ENCODE measurements at places on chromosomes 2 and 18.

GRCh38 chr2:71100195-71100964 lies 29.6 kb downstream of the MCEE start:
- DNase-seq, result peak; percentile 52

DNA sequence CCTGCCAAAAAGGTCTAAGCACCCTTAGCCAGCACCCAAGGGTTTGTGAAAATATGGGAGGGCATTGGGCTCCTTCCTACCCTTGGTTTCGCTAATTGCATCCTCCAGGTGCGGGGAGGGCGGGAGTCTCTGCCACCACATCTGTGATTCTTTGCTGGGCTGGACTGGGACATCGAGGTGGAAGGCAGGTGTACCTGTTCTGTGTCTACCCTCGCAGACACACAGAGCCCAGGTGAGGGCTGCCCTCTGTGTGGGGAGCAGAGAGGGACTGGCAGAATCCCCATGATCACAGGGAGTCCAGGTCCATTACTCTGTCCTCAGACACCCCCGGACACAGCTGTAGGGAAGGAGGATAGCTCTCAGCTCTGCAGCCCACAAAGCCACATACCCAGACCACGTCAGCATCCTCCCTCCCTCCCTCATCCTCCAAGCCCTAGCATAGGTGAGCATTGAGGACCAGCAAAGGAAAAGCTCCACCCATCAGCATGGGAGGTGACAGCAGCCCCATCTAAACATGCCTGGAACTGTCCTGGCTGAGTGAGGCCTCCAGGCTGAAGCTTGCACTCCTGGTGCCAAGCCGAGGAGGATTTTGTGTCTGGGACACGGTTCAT lies 49.8 kb downstream of the PLB1 start:
- DNase-seq, result no peak

GRCh38 chr2:182816866-182817265 lies 49.6 kb downstream of the FRZB start:
- DNase-seq, result no peak

DNA sequence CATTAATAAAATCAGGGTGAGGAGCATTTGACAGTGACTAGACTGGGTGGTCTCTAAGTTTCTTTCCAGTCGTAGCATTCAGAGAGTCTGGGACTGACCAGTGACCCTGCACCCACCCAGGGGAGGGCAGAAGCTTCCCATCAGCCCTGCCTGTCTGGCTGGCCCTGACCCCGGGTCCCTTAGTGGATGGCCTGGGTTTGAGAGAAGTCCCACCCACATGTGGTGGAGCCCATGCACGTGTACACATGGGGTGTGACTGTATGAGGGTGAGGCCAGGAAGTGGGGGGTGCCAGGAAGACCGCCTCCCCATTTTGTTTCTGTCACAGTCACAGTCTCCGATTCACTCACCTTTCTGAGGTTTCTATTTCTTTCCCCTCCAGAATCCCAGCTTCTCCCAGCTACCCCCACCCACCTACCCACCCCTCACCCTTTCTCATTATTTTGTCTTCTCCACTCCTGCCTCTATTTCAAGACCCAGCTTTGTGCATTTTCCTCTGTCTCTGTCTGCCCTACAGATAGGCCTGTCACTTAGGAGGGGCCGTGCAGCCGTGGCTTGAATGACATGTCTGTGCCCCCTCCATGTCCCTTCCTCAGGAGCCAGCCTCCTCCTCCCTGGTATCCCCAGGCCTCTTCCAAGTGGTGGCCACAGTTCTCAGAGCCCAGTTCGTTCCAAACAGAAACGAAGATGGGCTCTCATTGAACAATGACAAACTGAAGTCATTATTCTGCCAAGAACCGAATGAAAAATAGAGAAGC lies 13.6 kb downstream of the CIB4 start:
- DNase-seq, result no peak

- peak; percentile 66 for DNase-seq
Observed at GRCh38 chr2:160210599-160211138, 10.6 kb upstream of the ITGB6 start.

- no peak for DNase-seq
Observed at GRCh38 chr2:202797944-202798343, 73.6 kb downstream of the ICA1L start.

- no peak for DNase-seq
Observed at GRCh38 chr18:69557282-69557681, 156.6 kb downstream of the DOK6 start.

- peak; percentile 85 for DNase-seq
Observed at GRCh38 chr18:77062518-77063003, 70.0 kb downstream of the MBP start.

GRCh38 chr2:180955101-180955500 lies 25.3 kb upstream of the UBE2E3 start:
- DNase-seq, result no peak

GRCh38 chr2:44713170-44713569 lies 228.3 kb upstream of the SIX3 start:
- DNase-seq, result no peak

DNA sequence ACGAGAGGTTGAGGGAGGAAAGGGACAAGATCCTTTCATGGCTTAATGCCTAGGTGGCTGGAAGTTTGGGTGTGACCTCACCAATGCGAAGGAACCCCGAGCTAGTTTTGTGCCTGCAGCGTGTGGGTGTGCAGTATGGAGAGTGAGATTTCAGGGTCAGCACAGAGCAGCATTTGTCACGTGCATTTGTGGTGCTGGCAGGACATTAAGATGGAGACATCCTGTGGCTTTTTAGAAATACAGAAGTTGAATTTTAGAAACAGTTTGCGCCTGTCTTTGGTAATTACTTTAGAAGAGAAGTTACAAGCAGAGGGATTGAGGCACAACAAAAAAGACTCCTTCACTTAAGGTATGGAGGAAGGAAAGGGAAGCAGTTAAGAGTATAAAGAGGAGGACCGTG lies 258.2 kb upstream of the THUMPD2 start:
- DNase-seq, result no peak

GRCh38 chr18:24272229-24272525 lies 125.4 kb downstream of the OSBPL1A start:
- no peak for DNase-seq

- DNase-seq, result no peak
Observed at GRCh38 chr2:82043867-82044266, 1739.3 kb upstream of the LRRTM1 start.

DNA sequence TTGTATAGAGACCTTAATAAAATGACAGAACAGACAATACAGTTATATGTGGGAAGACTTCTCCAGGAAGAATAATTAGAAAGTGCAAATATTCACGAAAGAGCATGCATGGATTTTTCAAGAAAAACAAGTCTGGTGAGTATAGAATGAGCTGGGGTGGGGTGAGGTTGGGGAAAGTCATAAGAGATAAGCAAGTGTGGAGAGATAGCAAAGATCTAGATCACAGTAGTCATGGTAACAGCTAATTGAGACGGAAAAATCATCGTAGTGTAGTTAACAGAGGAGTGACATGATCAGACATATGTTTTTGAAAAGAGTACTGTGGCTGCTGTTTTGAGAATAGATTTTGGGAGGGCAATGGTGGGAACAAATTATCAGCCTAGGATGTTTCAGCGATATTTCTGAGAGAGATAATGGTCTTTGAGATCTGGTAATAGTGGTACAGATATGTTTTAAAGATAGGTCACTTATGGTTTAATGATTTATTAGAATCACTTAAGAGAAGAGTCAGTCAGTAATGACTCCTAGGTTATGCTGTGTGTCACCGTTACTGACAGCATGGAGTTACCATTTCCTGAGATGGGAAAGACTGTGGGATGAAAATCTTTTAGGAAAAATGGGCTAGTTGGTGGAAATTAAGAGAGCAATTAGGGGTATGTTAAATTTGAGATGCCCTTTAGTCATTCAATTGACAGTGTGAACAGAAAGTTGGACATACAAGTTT lies 248.5 kb upstream of the SLC8A1 start:
- DNase-seq, result no peak

- no peak for DNase-seq
Observed at GRCh38 chr2:231047274-231047922, 9.3 kb upstream of the PSMD1 start.

GRCh38 chr2:121002597-121002996 lies 266.9 kb downstream of the GLI2 start:
- no peak for DNase-seq

GRCh38 chr2:29518010-29518409 lies 402.8 kb downstream of the CLIP4 start:
- DNase-seq, result no peak

DNA sequence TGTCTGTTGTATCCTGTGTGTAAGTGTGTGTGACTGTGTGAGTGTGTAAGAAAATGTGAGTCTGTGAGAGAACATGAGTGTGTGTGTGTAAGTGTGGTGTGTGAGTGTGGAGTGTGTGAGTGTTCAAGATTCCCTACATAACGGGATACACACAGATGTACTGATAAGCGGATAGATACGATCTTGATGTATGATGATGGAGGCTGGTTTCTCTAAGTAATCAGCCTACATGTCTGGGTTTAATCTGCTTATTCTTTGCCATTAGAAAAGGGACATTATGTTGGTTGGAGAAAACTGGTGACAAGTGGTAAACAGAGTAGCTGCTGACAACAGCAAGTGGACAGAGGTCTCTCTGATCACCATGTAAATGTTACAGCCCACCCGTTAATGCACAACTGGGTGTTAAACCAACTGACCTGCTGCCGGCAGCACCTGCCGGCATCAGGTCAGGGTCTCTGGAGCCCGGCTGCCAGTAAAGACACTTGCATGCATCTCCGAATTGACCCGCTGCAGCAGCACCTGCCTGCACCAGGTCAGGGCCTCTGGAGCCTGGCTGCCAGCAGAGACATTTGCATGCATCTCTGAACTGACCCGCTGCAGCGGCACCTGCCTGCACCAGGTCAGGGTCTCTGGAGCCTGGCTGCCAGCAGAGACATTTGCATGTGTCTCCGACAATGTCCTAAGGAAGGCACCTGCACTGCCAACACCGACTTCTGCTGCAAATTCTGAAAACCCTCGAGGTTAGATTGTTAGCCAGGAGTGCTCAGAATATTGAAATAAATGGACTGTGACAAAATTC lies 87.5 kb downstream of the MBP start:
- no peak for DNase-seq

GRCh38 chr2:55807900-55808299 lies 114.3 kb upstream of the PNPT1 start:
- DNase-seq, result no peak

GRCh38 chr2:204870053-204870452 lies 324.8 kb downstream of the PARD3B start:
- no peak for DNase-seq

DNA sequence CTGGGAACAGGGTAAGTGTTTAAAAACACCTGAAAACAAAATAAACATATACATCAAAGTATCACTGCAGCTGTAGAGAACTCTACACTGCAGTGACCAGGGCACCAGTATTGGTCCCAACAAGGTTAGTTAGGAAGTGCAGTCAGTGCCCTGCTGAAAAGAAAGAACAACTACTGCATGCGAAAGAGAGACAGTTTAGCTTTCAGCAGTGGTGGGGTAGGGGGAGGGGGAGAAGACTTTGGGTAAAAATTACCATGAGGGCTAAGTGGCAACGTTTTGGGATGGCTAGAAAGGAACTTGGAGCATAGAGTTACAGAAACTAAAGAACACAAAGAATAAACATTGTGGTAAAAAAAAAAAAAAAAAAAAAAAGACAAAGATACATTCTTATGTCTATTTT lies 112.1 kb downstream of the UPP2 start:
- no peak for DNase-seq

- no peak for DNase-seq
Observed at GRCh38 chr18:37729716-37730115, 164.1 kb upstream of the CELF4 start.

- DNase-seq, result no peak
Observed at GRCh38 chr2:138244501-138244925, 257.1 kb upstream of the SPOPL start.

DNA sequence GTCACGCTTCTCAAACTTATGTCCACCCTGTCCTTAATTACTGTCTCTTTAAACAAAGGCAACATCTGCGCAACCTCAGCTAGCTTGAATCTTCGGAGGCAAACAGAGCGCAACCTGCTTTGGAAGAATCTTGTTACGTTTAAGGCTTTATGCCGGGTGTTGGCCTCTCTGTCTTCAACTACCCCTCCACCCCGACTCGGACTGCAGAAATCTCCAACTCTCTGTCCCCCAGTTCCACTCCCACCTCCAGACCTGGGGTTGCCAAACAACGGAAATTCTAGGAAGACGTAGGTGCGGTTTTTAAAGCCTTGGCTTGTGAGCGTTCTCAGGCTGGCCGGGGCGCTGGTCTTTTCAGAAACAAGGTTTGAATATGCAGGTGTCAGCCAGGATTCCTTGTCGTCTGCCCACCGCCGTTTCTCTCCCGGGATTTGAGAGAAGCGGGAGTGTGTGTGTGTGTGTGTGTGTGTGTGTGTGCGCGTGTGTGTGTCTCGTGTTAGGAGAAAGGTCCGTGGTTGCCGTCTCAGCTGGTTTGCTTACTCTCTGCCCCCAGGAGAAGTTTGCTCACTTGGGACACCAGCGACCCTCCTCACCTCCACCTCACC lies 1.1 kb upstream of the ONECUT2 start:
- no peak for DNase-seq

DNA sequence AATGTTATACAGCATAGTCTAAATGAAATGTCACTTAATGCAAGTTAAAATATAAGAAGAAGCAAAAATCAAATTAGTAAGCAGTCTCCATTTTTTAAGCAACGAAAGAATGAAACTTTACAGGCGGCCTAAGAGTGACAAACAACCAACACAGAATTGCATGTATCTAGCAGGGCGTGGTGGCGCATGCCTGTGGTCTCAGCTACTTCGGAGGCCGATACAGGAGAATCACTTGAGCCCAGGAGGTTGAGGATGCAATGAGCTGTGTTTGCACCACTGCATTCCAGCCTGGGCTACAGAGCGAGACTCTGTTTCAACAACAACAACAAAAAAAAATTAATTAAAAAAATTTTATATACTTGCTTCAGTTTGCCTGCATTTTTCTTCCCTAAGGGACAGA lies 16.6 kb downstream of the RBMS1 start:
- no peak for DNase-seq

DNA sequence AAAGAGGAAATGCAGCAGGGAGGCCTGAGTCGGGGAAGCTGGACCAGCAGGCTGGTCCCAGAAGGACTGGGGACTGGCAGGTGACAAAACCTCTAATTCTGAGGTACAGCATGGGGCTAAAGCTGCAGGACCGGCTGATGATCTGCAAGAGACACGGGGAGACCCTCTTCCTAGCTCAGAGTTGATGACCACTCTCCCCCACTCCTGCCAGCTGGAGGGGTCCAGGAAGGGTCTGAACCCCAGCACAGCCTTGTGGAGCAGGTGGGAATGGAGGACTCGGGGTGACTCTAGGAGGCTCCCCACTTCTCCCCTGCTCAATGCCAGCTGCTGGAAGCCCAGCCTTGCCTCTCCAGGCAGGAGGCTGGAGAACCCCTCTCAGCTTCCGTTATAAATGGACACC lies 67.7 kb downstream of the TWIST2 start:
- no peak for DNase-seq

GRCh38 chr2:3377279-3377611 lies 373 bp downstream of the EIPR1 start:
- DNase-seq, result peak; percentile 6

GRCh38 chr2:134739879-134740301 lies 21.1 kb upstream of the TMEM163 start:
- peak; percentile 14 for DNase-seq

Measured in CD4-positive, alpha-beta T cell treated with Interferon alpha-2 for 1 hour (primary cell).